Mesothelial cell of epicardium (in vitro differentiated cells): ENCODE measurements at places on chromosomes 5 and 9. TPM values are rescaled to one million over a fixed set of nuclear protein-coding genes. Genes with fewer than 3 reads are reported as not detected.

ZFP37 gene
- 8.2 to 9.3 TPM (median 8.9 TPM) in 3 replicates for total RNA-seq

PCDHB3 gene
- total RNA-seq: 19.2 to 21.6 TPM (median 19.8 TPM) in 3 replicates

GPBP1 gene
- 125 to 134 TPM (median 129 TPM) in 3 replicates for total RNA-seq

DAB2IP gene
- 71.1 to 76.5 TPM (median 75.7 TPM) in 3 replicates for total RNA-seq

SOX30 gene
- total RNA-seq: not detected in 3 replicates

MARVELD2 gene
- 18.8 to 20.0 TPM (median 19.6 TPM) in 3 replicates for total RNA-seq

CMYA5 gene
- total RNA-seq: 6.5 to 7.6 TPM (median 6.7 TPM) in 3 replicates

LCN1 gene
- not detected in 3 replicates for total RNA-seq

DNA sequence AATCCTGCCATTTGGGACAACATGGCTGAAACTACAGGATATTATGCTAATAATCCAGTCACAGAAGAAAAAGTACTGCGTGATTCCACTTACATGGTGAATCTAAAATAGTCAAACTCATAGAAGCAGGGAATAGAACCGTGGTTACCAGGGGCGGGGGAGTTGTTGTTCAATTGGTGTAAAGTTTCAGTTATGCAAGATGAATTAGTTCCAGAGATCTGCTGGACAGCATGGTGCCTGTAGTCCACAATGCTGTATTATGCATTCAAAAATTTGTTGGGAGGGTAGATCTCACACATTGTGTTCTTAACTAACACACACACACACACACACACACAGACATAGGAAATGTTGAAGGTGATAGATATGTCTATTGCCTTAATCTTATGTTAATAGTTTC is 480.5 kb downstream of the DMRT2 start:
- DNase-seq: no peak

DNA sequence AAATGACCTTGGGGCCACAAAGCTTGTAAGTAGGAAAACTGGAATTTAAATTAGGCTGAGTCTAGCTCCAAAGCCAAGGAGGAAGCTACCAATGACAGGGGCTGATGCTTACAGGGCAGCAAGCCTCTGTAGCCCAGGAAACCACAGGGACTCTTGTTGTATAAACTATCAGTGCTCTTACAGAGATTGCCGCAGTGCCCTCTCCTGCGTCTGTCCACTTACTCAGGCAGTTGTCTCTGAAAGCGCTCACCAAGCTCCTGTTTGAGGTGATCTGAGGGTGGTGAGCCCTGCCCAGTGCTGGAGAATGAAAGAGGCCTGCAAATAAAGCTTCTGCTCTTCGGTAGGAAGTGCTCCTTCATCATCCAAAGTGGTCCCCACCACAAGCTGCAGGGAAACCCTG is 498.8 kb downstream of the ARHGEF28 start:
- no peak for DNase-seq

DNA sequence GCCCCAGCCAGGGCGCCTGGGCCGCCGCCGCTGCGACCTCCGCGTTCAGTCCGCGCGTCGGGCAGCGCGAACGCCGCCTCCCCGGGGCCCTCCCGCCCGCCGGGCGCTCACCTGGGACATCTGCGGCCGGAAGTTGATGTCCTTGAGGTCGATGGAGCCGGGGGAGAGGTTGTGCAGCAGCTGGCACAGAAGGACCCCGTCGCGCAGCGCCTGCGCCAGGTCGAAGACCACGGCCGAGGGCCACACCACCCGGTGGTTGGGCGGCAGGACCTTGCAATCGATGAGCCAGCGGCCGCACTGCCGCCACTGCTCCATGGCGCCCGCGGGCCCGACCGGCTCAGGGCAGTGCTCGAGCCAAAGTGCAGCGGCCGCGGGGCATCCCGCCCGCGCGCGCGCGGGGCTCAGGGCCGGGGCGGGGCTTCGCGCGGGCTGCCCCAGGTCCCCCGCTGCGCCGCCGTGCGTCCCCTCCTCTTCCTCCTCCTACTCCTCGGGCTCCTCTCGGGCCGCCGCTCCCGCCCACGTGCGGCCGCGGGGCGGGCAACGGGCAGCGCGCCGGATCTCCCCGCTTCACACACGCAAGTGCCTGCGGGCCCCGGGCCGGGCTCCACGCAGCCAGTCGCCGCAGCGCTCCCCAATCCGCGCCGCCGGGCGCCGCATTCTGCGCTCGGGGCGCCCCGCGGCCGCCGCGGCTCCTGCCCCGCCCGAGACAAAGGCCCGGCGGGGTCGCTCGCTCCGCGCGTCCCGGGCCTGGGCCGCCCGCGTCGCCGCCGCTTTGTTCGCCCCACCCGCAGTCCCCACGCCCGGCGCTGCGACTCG is at the start of gene VAV2:
TSS of gene VAV2 (minus strand) at position 361 of the 816 bp plus-strand sequence. CDS start at position 315, 46 bp downstream.
- DNase-seq: peak; percentile 58

GRCh38 chr9:116015855-116016254 is 137.7 kb upstream of the PAPPA start:
- no peak for DNase-seq

- no peak for DNase-seq
Measured at GRCh38 chr5:16391858-16392649, 73.5 kb downstream of the ZNF622 start.

DNA sequence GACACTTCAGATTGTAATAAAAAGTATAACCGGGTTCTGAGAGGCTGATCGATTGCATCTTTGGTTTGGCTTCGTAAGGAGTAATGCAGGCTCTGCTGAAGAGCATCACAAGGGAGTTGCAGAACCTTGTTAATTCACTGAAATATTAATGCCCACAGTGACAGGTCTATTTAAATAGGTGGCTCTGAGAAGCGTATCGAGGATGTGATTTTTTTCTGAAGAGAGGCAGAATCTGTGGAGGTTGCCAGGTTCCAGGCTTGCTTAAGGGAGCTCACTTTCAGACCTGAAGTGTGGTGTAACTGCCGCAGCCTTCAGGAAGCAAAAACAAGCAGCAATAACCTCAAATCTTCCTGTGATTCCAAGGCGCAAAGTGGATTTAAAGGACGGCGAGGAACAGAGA is 80.3 kb downstream of the ANKRD33B start:
- DNase-seq: no peak

DNA sequence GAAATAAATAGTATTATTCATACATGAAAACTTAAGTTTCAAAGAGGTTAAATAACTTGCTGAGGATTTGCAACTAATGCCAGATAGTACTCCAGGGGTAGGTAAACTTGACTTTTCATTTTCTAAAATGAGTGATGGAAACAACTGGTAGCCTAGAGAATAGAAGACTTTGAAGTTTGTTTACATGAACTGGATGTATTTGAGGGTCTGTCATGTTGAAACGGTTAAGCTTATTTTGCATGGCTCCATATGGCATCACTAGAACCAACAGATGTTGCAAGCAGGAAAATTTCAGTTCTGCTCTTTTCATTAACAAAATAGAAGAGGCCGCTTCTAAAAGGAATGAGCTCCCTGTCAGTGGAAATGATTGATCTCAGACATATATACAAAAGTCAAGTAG is 105.1 kb upstream of the SGCD start:
- no peak for DNase-seq

- DNase-seq: no peak
Measured at GRCh38 chr5:40869384-40869783, 28.2 kb downstream of the CARD6 start.
